Suppressor macrophage (primary cell): ENCODE measurements at places on chromosomes 16 and 17.
A peak's percentile ranks its signal among the peaks of the same experiment; 100 is the strongest.

- DNase-seq = no peak
These were observed 1.2 kb downstream of the RNF167 start for GRCh38 chr17:4941319-4941610.

GRCh38 chr17:76873856-76874255 is 5.7 kb downstream of the MGAT5B start:
- DNase-seq = no peak

DNA sequence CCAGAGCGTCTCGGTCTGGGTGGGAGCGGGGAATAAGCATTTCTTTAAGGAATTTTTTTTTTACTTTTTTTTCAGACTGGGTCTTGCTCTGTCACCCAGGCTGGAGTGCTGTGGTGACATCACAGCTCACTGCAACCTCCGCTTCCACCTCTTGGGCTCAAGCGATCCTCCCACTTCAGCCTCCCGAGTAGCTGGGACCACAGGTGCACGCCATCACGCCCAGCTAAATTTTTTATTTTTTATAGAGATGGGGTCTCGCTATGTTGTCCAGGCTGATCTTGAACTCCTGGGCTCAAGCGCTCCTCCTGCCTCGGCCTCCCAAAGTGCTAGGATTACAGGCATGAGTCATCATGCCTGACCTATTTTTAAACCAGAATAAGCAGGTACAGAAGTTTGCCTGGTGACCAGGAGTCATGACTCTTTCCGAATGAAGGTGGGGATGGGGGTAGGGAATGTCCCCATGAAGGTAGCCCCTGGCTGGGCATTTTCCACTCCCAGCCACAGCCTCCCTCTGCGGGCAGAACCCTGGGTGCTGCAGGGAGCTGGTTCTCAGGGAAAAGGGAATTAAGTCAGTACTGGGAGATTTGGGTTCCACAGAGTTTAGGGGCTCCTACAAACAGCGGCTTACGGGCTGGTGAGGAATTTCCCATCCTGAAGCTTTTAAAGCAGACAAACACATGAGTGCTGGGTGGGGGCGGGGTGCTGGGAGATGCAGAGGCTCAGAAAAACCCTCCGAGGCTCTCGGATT is 48.3 kb downstream of the TBC1D16 start:
- no peak for DNase-seq

GRCh38 chr16:69563605-69564580 is 1.9 kb upstream of the NFAT5 start:
- peak; percentile 70 for DNase-seq

GRCh38 chr16:85592700-85593493 is 20.2 kb upstream of the GSE1 start:
- DNase-seq = peak; percentile 31
